Stimulated activated CD4-positive, alpha-beta T cell treated with anti-CD3 and anti-CD28 coated beads, Interleukin-12 subunit alpha, Interleukin-12 subunit beta, amount 100 ng/mL, for 24 hours (primary cell): ENCODE measurements at places on chromosomes 16 and 17.

DNA sequence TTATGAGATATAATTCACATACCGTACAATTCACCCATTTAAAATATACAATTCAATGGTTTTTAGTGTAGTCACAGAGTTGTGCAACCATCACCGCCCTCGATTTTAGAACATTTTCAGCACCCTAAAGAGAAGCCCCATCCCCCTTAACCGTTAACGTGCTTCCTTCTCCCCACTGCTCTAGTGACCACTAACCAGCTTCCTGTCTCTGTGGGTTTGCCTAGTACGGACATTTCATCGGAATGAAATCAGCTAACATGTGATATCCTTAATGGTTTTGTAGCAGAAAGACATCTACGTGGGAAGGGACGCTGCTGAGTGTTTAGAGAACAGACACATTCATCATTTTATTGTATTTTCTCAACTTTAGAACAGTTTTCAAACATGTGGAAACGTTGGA lies 80.8 kb upstream of the HSBP1 start:
- no peak for DNase-seq

DNA sequence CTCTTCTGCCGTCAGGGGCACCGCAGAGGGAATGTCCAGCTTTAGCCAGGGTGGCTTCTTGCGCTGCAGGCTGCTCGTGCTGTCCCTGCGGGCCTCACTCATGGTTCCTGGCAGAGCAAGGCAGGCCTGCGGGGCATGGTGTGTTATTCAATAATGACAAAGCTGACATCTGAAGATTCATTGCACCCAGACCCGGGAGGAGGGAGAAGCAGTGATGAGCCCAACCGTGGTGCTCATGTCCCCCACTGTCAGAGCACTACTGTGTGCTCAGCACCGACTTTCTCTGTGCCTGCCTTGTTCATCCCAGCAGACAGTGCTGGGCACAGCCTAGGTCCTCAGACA lies 7.5 kb downstream of the RHBDF1 start:
- no peak for DNase-seq

GRCh38 chr16:27721531-27722181 lies 171.7 kb downstream of the KATNIP start:
- no peak for DNase-seq

DNA sequence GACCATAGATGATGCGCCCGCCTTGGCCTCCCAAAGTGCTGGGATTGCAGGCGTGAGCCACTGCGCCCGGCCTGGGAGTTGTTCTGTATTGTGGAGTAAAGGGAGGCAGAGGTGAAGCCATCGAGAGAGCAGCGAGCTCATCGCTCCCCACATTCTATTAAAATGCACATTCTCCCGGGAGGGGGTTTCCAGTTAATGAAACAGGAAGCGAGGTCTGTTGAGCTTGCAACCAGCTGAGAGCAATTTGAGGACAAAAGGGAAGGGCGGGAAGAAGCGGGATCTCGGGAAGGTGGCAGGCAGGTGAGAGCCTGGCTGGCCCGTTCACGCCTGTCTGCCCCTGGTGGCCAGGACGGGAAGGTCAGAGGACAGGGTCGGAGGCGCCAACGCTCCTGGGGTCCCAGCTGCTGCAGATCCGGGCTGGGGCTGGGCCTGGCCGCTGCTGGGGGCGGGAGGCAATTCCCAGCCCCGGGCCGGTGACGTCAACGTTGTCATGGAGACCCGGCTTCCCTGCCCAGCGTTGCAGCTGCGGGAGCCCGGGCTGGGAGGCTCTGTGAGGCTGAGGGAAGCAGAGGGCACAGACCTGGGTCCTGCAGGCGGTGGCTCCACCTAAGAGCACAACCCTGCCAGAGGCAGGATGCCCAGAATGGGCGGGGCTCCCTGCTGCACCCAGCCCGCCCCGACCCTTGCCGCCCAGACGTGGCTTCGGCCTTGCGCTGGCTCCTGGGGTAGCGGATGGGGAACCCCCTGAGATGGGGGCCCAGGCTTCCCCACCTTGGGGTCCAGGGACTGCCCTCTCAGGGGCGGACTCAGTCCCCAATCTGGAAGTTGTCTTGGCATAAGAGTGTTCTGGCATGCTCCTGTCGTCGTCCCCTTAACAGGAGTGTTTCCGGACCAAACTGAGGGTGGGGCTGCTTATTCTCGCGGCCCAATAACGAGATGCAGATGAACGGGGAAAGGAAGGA lies 48.7 kb upstream of the PLCG2 start:
- peak; percentile 58 for DNase-seq

GRCh38 chr16:73068541-73069401 lies 20.8 kb upstream of the ZFHX3 start:
- no peak for DNase-seq

- DNase-seq = no peak
Measured at GRCh38 chr16:89859615-89860007, 13.8 kb upstream of the TCF25 start.

- no peak for DNase-seq
Measured at GRCh38 chr16:84463221-84463620, 41.2 kb downstream of the MEAK7 start.

- DNase-seq = no peak
Measured at GRCh38 chr16:5870886-5871691, 773.5 kb upstream of the EEF2KMT start.

DNA sequence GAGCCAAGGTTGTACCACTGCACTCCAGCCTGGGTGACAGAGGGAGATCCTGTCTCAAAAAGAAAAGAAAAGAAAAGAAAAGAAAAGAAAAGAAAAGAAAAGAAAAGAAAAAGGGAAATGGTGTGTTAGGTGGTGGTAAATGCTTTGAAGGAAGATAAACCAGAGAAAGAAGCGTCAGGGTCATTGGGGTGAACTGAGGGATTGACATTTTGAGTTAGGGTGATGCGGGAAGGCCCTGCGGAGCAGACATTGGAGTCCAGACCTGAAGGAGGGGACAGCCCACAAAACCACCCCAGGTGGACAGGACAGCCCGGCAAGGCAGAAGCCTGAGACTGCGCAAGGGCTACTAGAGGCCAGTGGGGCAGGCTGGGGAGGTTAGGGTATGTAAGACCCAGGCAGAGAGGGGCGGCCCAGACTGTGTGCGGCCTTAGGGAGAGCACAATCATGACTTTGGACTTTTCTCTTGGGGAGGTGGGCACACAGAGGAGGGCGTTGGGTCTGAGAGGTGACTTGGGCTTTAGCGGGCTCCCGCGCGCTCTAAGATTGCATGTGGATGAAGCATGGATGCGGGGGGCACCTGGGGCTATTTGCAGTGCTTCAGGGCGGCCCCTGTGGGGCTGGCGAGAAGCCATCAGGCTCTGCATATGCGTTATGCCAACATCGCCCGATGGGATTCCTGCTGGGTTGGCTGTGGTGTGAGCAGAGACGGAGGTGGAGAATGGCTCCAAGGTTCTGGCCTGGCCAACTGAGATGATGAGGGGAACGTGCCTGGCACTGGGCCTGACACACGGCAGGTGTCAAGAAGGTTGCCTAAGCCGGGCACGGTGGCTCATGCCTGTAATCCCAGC lies 3.3 kb upstream of the GAA start:
- no peak for DNase-seq

- no peak for DNase-seq
Measured at GRCh38 chr17:15023589-15024336, 241.4 kb downstream of the PMP22 start.

DNA sequence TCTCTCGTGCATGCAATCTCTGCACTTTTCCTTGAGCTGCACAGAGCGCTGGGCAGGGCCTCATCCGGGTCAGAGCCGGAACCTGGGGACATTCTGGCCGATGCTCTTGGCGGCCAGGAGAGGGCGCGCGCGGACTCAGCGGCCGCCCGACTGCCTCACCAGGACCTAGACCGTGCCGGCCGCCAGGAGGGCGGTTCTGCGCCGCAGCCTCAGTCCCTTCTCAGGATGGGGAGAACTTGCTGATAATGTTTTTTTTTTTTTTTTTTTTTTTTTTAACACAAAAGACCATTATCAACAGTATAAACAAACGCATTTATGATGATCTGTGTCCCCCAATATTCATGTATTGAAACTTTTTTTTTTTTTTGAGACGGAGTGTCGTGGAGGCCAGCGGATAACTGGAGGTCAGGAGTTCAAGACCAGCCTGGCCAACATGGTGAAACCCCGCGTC lies 8.1 kb upstream of the FLYWCH2 start:
- DNase-seq = peak; percentile 56

DNA sequence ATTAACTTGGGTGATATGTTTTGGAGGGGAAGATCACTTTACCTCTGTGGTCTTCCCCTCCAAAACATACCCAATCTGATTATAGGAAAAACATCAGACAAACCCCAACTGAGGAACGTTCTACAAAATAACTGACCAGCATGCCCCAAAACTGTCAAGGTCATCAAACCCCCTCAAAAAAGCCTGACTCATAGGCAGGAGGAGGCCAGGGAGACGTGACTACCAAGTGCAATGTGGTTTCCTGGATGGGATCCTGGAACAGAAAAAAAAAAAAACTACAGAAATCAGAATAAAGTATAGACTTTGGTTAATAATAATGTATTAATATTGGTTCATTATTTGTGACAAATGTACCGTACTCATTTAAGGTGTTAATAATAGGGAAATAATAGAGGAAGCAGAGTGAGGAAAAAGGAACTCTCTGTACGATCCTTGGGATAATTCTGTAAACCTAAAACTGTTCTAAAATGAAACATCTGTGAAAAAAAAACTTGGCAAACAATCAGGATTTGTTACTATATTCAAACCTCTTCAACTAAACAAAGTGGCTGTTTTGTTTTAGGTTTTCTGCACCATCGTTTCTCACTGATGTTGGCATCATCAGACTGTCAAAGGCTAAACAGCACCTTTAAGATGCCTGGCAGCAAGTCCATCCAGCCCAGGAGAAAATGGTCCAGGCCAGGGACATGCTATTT lies 266.7 kb upstream of the SDK2 start:
- DNase-seq = no peak

DNA sequence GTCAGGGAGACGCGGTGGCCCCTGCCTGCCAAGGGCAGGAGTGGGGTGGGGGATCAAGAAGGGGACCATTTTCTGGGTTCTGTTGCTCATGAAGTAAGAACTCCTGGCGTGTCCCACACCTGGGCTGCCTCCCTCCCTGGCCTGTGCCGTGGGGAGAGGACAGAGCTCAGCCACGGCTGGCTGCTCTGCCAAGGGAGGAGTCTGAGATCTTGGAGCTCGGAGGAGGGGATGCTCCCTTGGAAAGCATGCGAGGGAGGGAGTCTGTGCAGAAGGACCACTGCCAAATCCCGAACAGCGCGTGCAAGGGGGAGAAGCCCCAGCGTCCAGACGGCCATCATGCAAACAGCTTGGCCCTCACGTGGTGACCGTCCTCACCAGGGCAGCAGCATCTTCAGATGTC lies 64.2 kb upstream of the ZNF469 start:
- no peak for DNase-seq

GRCh38 chr17:77880711-77881450 lies 77.6 kb upstream of the TNRC6C start:
- DNase-seq = no peak

DNA sequence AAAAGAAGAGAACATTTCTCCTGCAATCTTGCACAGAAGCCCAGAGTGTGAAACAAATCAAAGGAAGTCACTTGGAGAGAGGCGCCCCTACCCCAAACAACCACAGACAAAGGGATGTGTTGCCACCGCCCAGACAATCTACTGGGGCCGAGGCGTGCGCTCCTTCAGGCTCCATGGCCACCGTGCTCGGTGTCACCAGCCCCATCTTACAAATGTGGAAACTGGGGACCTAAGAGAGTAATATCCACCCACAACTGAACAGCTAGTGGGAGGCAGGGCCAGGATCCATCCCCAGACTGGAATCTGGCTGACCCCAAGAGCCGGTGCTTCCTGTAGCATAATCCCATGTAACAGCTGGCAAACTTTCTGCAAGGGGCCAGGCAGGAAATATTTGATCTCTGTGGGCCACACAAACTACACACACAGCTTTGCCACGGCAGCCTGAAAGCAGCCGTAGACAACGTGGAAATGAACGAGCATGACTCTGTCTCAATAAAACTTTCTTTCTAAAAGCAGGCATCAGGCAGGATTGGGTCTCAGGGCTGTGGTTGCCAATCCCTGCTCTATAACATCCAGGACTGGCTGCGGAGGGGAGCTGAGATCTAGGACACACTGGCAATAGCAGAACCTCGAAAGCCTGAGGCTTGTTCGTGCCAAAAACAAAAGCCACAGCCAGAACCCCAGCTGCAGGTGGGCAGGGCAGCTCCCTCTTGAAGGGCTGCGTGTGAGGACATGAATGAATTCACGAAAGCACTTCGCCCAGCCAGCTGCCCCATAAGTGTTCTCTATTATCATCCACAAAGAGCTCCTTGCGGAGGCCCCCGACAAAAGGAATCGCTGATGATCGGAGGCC lies 26.6 kb upstream of the GINS2 start:
- DNase-seq = no peak

- no peak for DNase-seq
Measured at GRCh38 chr16:77113835-77114234, 77.2 kb upstream of the MON1B start.

- no peak for DNase-seq
Measured at GRCh38 chr16:14186007-14186794, 115.1 kb downstream of the MRTFB start.
